EH (cell line): ENCODE measurements at places on chromosomes 6 and 20.

- peak; percentile 30 for DNase-seq
These were observed 4.0 kb downstream of the EEF1A1 start for GRCh38 chr6:73516514-73517489.

DNA sequence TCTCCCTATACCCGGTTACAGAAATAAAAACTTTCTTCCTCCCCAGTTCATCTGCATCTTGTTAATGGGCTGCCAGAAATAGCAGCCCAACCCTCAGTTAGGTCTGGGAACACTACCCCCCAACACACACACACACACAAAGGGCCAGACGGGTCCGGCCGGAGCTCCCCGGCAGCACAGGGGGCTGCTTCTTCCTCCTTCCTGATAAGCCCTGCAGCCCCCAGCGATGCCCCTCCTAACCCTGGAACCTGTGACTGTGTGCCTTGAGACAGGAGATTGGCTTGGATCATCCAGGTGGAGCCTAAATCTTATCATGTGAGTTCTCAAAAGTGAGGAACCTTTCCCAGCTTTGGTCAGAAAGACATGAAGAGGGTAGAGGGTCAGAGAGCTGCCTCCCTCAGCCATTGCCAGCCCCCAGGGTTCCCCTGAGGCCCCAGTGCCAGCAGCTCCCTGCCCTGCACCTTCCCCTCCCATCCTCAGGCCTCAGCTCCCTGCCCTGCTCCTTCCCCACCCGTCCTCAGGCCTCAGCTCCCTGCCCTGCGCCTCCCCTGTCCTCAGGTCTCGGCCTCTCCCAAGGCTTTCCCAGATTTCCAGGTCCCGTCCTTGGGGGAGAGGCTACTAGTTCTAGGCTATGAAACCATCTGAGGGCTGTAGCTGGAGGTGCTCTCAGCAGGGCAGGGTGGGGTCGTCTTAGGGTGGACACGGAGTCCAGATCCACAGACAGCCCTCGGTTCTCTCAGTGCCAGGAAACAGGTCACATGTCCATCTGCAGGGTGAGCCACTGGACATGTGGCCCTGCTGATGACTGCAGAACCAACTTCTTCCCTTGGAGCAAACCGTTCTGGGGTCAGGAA, 34.5 kb upstream of the CST7 start:
- no peak for DNase-seq

DNA sequence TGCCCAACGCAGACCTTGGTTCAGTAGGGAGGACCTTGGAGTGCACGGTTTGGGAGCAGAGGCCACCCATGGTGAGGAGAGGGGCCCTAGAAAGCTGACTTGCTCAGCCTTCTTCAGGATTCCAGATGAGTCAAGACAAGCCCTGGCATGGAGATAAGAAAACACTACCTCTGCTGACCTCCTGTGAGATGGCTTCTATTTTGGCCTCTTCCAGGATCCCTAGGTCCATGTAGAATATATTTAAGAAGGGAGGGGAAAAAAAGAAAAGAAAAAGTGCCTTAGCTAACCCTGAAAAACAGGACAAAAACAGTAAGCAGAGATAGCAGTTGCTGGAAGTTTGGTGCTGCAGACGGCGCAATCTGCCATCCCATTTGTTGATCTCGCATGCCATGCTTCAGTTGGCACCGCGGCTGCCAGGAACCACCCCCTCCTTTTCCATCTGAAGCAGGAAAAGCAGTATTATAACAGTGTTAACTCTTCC, 100.0 kb downstream of the ARMC2 start:
- DNase-seq, result no peak

DNA sequence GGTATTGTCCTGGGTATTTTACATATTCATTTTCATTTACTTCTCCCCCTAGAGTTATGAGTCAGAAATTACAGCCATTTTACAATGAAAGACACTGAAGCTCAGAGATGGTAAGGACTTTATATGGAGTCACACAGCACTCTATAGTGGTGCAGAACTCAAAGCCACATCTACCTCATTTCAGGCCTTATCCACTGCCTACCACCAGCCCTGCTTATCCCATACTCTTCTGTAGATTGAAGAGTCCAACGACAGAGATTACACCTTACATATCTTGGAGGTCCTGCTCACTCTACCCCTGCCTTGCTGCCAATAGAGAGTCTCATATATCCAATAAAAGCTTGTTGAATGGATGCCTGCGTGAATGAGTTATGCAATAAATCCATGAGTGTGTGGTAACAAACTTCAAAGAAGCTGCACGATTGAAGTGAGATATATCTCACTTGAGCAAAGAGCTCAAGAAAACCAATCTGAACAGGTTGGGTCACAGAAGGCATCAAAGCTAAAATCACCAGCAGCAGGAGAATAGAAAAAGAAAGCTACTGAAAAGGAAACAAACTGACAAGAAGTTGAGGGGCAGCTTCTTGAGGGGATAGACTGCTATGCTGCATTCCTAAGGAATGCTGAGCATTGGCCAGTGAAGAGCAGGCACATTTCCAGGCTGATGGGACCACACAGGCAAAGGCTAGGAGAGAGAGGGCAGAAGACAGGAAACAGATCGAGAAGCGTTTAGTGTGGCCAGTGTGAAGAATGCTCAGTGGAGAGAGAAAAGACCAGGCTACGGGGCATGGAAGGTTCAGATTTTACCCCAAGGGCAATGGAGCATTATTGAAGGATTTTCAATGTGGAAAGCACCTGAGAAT, 585.6 kb downstream of the DHX35 start:
- no peak for DNase-seq

DNA sequence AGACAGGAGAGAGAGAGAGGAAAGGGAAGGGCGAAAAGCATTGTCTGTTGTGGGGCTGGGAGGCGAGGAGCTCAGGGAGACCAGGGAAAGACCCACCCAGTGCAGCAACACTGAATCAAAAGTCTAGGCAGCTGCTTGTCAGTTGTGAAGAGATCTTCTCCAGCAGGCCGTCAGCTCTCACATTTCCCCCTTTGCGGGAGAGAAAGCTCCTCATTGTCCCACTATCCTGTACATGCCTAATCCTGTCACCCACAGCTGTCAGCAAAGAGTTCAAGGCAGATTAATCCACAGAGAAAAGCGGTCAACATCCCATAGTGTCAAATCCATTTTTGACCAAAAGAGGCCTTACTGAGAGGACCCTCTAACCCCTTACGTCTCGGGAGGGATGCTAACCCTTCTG, 27.3 kb downstream of the RNF182 start:
- no peak for DNase-seq
